ENCODE measurements at places on chromosomes 16 and 17.
A peak's percentile ranks its signal among the peaks of the same experiment; 100 is the strongest.

DNA sequence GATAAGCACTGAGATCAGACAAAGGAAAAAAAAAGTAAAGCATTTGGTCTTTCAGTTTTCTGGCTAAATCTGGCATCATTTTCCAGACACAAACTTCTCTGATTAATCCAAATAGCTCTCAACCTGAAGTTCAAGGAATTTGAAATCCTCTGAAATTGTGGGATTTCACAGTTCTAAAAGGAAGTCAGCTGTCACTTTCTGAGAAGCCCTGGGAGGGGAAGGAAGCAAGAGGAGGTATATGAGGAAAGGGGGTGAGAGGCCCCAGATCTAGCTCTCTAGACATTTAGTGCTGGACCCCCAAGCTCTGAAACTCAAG is 17.5 kb upstream of the HOXB9 start:
- no peak for DNase-seq

DNA sequence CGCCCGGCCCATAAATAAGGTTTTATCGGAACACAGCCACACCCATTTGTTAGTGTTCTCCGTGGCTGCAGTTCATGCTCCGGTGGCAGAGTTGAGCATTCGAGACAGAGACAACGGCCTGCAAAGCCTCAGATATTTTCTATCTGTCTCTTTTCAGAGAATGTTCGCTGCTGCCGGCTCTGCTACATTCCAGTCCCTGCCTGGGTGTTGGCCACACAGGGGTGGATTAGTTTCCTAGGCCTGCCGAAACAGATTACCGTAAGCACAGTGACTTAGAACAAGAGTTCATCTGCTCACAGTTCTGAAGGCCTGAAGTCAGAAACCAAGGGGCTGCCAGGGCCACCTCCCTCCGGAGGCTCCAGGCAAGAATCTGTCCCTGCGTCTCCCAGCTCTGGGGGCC is 19.1 kb upstream of the GSG1L start:
- DNase-seq = no peak

GRCh38 chr17:4520894-4521600 is 22.4 kb downstream of the SPNS2 start:
- no peak for DNase-seq

- DNase-seq = no peak
Observed at GRCh38 chr17:78972507-78973105, 7.1 kb downstream of the LGALS3BP start.

DNA sequence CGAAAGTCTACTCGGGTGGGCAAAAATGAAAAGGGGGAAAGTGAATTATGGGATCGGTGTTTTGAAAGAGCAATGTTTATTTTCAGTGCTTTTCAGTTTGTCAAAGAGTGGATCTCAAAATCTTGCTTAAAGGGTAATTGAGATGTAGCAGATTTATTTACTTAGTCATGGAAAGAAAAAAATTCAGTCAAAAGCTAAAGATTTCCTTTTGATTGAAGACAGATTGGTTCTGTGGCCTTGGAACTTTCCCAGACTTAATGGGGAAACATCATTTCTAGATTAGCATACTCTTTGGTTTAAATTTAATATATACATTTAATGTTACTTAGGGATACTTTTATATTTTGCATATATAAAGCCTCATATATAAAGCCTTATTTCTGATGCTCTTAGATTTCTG is 20.6 kb downstream of the PRKAR1A start:
- DNase-seq = no peak

- no peak for DNase-seq
Observed at GRCh38 chr17:76547183-76547641, 7.4 kb downstream of the PRCD start.

GRCh38 chr17:68378268-68379176 is 78.8 kb downstream of the WIPI1 start:
- peak; percentile 85 for DNase-seq

GRCh38 chr17:52710363-52710901 is 551.9 kb upstream of the CA10 start:
- no peak for DNase-seq

GRCh38 chr17:34669511-34669910 is 90.1 kb downstream of the TMEM132E start:
- no peak for DNase-seq

DNA sequence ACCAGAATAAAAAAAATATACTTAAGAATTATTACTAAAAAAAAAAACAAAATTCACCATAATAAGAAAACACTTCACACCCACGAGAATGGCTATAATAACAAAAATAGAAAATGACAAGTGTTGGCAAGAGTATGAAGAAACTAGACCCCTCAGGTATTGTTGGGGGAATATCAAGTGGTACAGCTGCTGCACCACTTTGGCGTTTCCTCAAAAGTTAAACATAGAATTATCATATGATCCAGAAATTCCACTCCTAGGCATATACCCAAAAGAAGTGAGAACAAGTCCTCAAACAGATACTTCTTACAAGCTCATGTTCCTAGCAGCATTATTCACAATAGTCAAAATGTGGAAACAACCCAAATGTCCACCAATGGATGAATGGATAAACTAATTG is 26.3 kb downstream of the AMFR start:
- DNase-seq = no peak

DNA sequence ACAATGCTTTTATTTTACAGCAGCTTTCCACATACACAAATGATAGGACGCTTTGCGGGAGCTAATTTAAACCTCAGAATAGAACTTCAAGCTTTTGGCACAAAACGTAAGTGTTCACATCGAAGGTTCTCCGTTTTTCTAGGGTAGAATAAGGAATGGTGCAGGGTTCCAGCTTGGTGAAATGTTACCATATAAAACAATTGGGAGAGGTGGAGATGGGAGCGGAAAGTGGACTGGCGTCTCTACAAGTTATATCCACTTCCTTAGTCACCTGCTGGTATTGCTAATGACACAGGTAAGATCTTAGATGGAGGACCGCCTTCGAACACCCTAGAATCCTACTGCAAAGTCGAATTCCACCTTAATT is 1.7 kb upstream of the NXN start:
- no peak for DNase-seq

Measured in astrocyte of the cerebellum (primary cell).